NAMALWA (cell line): ENCODE measurements at places on chromosomes 2 and 18.

DNA sequence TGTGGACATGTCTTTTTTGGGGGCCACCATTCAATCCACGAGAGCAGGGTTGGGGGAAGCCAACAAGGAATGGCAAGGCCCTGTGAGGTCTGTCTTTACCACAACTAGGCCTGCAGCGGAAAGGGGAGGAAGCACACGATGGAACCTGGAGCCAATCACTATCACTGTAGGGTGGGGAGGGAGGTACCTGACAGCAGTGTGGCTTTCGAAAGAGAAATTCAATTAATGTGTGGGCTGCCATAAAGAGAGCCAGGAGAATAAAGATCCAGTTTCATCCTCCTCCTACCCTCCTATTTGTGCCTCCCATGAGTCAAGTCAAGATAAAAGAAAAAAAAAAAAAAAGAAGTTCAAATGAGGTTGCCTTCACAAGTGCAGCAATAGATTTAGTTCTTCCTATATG, 18.9 kb upstream of the RBMS1 start:
- no peak for DNase-seq

DNA sequence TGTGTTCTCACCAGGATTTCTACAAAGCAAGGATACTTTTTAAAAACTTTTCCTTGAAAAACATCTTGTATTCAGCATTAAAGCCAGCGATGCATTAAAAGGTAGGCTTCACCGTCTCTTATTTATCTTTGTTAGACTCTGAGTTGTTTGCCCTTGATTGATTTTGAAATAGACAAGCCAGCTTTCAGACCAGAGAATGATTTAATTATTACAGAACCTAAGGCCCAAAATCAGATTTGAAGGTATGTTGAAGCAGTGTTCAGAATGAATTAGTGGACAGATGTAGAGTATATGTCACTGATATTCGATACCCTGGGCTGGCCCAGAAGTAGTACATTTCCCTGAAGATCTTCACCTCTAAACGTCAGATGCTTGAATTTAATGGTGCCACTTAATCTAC, 136.4 kb downstream of the THSD7B start:
- DNase-seq, result no peak

DNA sequence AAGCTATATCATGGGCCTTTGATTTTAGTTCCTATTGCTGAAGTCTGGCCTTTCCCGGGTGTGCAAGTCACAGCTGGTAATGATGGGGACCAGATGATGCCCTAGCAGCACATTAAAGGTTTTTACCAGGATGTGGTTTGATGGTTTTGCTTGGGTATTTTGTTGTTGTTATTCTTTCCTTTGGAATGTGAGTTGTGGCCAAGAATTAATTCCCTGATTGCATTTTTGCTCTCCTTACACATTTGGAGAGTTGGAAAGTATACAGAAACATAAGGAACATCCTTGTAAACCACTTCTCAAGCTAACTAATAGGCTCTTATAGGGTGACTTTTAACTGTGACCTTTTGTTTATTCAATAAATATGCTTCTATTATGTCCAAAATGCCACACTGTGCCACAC, 154.1 kb upstream of the MMADHC start:
- no peak for DNase-seq

- DNase-seq, result no peak
These were observed 33.2 kb upstream of the SLC40A1 start for GRCh38 chr2:189613650-189614420.

GRCh38 chr2:82224301-82224940, 1919.9 kb upstream of the LRRTM1 start:
- DNase-seq, result no peak

GRCh38 chr18:43800584-43800983, 523.3 kb upstream of the SYT4 start:
- DNase-seq, result no peak

DNA sequence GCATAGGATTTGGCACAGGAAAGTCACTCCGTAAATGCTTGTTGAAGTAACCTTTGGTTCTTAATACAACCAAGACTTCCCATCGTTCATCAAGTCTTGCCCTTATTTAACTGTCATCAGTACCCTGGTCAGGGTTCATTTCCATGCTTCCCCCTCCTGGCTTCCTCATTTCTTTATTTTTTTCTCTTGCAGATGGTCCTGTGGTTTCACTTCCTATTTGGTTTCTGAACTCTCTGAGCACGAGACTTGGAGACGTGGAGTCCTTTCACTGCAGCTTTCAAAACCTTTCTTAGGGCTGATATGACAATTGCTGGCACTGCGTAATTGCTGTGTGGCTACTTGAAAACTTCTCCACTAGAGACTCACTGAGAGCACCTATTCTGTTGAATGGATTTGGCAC, 59.9 kb upstream of the PID1 start:
- peak; percentile 60 for DNase-seq

DNA sequence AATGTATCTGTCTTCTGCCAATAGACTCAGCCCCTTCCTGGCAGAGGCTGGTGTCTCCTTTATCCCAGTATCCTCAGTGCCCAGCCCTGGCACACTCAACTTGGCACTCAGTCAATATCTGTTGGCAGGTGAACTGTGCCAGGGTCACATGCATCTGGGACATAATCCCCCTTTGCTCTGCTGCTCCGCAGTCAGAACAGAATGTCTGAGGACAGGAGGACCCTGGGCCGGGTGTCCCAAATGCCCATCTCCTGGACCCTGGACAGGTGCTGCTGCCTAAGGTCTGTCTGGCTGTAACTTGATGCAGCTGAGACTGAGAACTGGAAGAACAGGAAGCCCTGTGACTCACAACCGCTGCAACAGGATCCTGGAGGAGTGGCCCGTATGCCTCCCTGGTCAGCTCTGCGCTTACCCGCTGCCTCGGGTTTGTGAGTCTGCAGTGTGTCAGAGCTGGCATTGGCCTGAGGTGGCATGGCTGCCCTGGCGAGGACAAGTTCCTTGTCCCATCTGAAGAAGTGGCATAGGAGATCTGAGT, 11.4 kb downstream of the HK2 start:
- DNase-seq, result no peak

DNA sequence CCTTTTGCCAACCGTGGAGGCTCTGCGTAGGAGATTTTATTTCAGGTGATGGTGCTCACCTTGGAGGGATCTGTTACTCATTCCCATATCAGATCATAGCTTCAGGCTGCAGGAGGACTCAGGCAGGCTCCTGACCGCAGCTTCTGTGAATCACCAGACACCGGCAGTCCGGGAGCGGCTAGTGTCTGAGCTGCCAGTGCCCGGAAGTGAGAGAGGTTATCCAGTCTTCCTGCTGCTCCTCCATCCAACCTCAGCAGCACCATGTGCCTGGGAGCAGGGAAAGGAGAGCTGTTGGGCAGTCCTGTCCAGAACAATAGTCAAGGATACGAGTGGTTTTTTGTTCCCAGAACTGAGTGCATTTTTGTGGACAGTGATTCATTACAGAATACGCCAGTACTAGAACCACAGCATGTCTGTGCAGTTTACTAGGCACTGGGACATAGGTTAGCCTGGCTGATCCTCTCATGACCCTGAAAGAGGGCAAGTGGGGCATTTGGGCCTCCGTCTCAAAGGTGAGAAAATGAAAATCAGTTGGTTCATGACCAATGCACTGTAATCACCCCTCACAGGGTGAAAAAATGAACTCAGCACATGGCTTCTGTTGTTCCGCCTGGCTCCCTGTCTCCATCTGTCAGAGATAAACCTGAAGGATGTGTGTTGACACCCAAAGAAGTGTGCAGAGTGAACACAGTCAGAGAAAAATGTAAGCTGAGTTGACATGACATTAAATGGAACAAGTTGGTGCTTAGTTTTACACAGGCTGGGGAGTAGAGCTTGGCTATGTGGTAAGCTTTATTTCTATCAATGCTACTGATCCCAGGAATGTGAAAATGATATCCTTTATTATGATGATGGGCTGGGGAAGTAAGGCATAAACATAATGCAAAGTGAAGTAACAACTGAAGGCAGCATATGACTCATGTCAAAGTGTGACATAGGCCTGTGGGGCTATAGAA, 12.2 kb downstream of the FHOD3 start:
- DNase-seq, result no peak

- no peak for DNase-seq
These were observed 98.8 kb downstream of the TNS1 start for GRCh38 chr2:217903859-217904613.

DNA sequence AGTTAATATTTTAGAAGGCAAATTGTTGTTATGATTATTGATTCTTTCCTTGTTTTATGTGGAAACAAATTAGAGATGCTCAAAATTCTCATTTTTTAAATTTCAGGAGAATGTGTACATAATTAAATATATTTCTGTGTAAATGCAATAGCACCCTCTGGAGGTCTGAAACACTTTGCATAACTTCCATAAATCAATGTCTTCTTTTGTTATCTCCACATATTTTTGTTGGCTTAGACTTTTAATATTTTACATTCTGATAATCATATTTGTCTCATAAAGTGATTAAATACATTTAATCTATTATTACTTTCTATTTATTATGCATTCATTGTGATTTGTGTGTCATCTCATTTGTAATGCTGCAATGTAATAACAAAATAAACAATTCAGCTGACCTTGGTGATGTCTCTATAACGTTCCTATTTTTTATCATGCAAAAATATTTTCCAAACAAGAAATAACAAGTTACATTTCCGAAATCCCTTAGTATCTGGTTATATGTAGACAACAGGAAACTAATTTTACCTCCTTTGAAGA, 201.8 kb upstream of the GALNT5 start:
- peak; percentile 28 for DNase-seq

DNA sequence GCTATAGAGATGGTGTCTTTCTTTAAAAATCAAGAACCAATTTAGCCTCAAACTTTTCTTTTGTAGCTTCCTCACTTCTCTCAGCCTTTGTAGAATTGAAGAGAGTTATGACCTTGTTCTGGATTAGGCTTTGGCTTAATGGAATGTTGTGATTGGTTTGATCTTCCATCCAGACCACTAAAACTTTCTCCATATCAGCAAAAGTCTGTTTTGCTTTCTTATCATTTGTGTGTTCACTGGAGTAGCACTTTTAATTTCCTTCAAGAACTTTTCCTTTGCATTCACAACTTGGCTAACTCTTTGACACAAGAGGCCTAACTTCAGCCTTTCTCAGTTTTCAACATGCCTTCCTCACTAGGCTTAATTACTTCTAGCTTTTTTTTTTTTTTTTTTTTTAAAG, 193.1 kb downstream of the ACOXL start:
- DNase-seq, result no peak

DNA sequence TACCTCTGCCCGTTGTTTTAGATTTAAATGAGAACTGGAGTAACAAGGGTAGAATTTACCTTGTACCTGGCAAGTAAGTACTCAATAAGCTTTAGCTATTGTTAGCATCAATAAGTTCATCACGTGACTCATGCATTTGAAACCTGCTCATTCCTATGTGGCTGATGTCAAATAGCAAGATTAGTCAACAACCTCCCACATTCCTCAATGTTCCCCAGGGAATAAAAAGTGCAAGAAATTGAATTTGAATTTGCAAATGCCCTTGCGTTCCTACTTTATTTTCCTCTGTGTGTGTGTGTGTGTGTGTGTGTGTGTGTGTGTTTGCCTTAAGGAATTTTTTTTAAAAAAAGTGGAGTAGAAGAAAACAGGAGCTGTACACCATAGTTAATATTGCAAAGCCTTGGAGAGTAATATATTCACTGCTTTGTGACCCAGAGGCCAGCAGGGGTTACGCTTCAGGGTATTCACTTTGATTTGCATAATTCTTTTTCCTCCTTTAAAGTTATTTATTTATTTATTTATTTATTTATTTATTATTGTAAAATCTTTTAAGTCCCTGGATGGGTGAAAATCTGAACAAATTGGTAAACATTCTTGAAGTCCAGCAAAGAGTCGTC, 43.9 kb upstream of the DNAH7 start:
- no peak for DNase-seq

- no peak for DNase-seq
These were observed 20.8 kb downstream of the DOK1 start for GRCh38 chr2:74575320-74575719.

DNA sequence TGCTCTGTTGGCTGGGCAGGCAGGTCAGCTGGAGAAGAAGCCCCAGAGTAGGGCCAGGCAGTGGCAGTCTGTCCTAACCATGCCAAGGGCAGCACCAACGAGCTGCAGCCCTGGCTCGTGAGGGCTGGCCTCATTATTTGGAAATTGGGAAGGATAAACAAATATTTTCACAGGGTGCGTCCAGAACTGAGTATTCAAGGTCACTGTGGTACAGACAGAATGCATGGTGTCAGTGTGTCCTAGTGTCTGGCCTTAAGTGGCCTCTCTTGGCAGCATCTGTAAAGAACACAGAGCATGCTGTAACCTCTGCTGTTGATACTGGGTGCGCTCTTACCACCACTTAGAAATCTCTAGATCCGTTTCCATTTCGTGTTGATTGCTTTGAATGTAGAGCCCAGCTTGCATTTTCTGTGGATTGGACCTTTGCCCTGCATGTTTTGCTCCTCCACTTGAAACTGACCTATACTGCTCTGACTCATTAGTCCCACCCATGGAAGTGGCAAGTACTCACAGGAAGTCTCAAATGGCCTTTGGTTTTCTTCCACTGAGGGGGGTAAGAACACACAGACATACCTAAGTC, 88.2 kb downstream of the GREB1L start:
- DNase-seq, result no peak

DNA sequence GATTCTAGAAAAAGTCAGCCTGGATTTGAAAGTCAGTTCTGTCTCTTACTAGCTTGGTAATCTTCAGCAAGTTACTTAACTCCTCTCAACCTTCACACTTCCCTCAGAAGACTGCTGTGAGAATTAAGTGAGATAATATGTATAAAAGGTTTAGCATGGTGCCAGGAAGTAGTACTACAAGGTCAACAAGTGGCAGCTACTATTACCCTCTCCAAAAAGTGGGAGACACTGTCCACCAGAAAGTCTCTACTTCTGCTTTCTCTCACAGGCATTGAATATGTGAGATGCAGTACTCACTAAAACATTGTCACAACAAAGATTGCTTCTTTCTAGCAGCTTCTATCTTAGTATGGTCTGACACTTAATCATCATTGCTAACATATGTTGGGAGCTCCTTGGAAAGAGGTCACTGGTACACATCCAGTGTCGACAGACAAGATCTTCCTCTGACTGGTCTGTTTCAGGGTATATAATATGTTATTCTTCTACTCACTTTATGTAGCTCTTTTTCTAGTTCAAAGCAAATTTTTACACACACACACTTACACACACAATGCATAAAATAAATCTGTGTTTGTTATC, 47.9 kb downstream of the DOCK10 start:
- no peak for DNase-seq

GRCh38 chr2:176234156-176234555, 35.1 kb upstream of the MTX2 start:
- DNase-seq, result no peak

- DNase-seq, result no peak
These were observed 4.5 kb upstream of the PUM2 start for GRCh38 chr2:20355131-20355530.

GRCh38 chr2:37993143-37993542, 68.1 kb downstream of the RMDN2 start:
- no peak for DNase-seq

GRCh38 chr18:58042826-58043490, 1.1 kb upstream of the NEDD4L start:
- DNase-seq, result no peak

DNA sequence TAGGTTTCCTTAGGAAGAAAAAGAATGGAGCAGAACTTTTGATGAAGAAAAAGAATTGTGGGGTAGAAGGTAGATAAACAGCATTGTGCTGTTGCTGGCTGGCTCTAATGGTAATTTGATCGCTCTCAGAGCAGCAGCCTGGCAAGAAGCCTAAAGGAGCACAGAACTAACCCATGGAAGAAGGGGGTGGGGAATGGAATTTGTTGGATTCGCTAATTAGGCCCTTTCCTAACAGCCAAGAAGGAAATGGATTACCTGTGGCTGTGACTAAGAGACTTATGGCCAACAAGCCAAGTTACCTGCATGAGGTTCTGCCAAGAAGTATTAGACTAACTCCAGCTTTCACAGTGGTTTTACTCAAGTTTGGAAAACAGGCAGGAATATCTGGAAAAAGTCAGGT, 210.6 kb downstream of the IKZF2 start:
- no peak for DNase-seq

- DNase-seq, result no peak
These were observed 6.7 kb upstream of the CYS1 start for GRCh38 chr2:10086950-10087349.
